Cortex of kidney (tissue), 1 donor: ENCODE measurements at places on chromosomes 4 and X.

GRCh38 chr4:153036931-153037482 is 100.9 kb downstream of the FHDC1 start:
- DNase-seq = no peak

DNA sequence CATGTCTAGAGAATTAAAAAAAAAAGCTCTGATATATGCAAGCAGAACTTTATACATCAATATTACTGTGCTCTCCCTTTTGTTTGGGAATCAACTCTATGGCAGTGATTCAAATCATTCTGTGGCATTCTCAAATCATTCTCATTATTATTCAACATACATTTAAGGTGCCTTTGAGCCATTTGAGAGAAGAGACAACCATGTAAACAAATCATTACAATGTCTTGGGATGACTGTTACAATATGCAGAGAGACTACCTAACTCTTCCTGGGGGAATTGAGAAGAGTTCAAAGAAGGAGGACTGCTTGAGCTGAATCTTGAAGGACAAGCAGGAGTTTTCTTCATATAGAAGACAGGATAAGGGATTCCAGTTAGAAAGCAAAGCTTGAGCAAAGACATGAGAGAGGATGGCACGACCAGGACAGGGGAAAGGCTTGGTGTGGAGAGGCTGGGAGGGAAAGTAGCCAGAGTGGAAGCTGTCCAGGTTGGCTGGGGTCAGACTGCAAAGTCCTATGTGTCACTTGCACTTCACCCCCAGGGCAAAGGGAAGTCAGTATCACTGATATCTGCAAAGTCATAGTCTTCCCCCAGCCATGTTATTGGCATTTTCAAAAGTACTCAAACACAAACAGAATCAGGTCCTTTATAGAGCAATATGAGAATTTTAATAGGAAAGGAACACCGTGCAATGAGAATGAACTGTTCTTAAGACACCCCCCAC is 9.0 kb downstream of the SEC24D start:
- DNase-seq = no peak

DNA sequence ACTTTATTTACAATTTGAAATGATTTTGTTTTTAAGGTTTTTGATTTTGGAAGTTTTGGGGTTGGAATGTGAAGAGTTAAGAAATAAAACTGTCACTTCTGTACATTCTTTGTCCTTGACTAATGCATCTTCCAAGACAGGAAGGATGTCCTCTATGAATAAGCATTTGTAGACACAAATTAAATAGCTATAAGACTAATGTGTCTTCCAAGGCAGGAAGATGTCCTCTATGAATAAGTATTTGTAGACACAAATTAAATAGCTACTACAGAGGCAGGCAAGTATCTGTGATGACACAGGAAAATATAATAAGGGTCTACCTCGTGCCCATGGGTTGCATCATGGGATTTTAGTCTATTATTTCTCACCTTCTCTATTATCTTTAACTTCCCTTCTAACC is 14.5 kb downstream of the PRSS48 start:
- DNase-seq = no peak

DNA sequence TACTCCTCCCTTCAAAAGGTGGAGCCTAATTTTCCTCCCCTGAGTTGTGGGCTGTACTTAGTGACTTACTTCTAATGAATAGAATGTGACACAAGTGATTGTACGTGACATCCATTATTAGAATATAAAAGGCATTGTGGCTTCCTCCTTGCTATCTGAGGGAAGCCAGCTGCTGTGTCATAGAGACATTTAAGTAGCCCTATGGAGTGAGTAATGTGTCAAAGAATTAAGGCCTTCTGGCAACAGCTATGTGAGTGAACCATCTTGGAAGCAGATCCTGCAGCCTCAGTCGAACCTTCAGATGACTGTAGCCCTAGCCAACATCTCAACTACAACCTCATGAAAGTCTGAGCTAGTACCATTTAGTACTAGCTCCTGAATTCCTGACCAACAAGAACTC is 76.1 kb downstream of the BCOR start:
- DNase-seq = no peak

DNA sequence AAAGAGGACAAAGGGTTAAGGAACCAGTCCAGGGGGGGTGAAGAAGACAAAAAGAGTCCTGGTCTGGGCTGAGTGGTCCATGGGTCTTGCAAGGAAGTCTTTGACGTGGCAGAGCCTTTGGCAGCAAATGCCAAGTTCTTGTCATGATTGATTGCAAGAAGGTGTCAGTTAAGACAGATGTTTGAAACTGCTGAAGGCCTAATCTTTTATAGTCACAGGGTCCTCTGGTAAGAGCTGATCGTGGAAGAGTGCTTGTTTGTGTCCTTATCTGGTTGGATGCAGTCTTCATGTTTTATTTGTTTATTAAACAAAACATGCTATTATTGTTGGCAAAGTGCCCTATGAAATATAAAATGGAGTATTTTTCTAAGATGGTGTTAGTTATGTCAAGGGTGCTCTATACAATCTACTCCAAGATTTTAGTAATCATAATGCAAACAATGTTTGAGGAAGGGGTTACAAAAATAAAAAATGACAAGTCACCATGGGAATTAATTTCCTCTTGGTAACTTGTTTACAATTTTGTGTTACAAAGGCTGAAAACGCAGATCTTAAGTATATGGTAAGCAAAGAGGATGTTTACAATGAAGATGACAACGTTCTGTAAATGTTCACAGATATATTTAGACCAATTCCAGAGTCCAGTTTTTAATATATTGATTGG is 85.9 kb downstream of the MAGED4 start:
- no peak for DNase-seq

DNA sequence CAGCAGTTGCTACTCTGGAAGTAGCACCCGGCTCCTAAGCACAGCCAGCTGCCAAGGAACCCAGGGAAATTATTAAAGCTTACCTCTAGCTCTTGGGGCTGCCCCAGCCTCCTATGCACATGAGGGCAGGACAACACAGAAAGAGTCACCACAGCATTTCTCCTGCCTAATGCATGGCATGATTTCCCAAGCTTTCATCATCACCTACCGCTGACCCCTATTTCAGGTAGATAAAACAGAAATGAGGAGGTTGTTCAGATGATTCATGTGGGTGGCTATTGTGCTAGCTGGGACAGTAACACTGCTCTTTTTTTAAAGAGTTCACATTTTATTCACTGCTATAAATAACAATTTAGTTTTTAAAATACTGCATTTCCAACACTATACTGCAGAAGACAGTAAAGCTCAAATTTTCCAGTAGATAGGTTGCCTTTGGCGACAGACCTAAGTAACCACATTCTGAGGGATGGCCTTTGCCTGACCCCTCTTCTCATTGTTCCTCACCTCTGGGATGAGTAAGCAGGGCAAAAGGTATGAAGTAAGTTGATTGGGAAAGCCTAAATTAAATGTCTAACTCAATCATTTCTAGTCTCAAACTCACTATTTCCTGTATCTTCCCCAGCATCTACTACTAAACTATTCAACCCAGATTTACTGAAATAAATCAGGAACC is 16.7 kb downstream of the CASK start:
- no peak for DNase-seq

- DNase-seq = no peak
These were observed 731.1 kb upstream of the DIAPH2 start for GRCh38 chrX:95953564-95953963.
